Tibial nerve (tissue), 4 donors: ENCODE measurements at places on chromosomes 13 and 19. TPM values are rescaled to one million over a fixed set of nuclear protein-coding genes. Genes with fewer than 3 reads are reported as not detected.

DNA sequence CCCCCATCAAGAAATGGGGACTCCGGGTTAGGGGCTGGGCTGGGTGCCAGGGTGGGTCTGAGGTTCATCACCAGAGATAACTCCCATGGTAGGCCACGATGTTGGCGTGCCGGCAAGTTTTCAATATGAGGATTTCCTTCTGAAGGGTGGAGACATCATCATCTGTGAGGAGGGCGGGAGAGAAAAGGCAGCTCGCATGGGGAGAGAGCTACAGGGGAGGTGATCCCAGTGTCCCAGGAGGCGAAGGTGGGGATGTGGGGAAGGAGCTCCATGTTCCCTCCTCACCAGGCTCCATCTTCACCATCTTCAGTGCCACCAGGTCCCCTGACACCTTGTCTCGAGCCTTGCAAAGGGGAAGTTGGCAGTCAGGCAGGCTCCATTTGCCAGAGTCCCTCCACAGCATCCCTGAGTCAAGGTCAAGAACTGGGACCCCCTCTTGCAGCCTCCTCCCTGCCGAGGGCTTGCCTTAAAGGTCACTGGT lies 430 bp downstream of the MAP4K1 start:
- H3K4me3 ChIP-seq: no peak overlapping the region
- H3K27ac ChIP-seq: no peak overlapping the region
- no peaks in the 10 kb centered on the region for H3K27me3 ChIP-seq
- DNase-seq: no peak

- no peaks in the 10 kb centered on the region for H3K4me1 ChIP-seq
- no peaks in the 10 kb centered on the region for H3K36me3 ChIP-seq
These were observed 295.3 kb downstream of the MZT1 start for GRCh38 chr13:72431981-72432682.

DNA sequence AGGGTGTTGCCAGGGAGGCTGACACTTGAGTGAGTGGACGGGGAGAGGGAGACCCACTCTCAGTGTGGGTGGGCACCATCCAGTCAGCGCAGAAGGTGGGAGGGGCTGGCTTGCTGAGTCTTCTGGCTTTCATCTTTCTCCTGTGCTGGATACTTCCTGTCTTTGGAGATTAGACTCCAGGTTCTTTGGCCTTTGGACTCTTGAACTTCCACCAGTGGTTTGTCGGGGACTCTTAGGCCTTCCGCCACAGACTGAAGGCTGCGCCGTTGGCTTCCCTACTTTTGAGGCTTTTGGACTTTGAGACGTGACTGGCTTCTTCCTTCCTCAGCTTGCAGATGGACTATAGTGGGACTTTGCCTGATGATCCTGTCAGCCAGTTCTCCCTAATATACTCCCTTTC lies 4.3 kb upstream of the LENG8 start:
- DNase-seq: no peak
- no peak overlapping the region for H3K4me3 ChIP-seq
- no peak overlapping the region for H3K27ac ChIP-seq
- peaks cover 26% of the 10 kb centered on the region for H3K4me1 ChIP-seq
- H3K36me3 ChIP-seq: peaks cover 50% of the 10 kb centered on the region

DNA sequence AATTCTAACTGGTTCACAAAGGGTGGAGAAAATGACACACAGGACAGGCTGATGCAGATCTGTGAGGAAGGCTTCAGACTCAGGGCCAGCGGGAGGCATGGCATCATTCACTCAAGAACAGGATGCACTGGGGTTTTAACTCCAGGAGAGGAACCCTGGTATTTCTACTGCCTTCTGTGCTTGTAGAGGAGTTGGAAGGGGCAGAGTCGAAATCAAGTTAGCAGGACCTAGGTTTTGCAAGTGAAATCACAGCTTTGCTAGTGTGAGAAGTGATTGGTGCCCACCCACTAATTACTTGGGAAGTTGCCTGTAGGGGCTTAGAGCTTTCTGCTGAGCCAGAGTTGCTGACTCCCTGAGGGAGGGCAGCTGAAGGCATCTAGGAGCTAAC lies 92.7 kb downstream of the AKAP11 start:
- no peak overlapping the region for H3K4me3 ChIP-seq
- H3K27ac ChIP-seq: no peak overlapping the region
- no peaks in the 10 kb centered on the region for H3K27me3 ChIP-seq
- no peaks in the 10 kb centered on the region for H3K4me1 ChIP-seq
- DNase-seq: no peak

DNA sequence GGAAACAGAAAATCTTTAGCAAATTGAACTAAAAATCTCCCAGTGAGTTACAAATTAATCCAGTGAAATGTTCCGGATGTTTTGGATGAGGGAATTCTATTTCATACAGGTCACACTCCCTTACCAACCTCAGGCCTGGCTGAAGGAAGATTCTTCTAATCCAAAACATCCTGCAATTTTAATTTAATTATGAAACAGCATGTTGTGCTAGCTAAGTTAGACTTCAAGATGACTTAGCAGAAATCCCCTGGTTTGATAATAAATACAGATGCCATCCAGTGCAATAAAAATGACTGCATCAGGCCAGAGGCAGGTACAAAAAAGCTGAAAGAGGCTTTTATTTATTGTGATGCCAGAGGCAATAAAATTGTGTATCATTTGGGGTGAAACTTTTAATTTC lies 96.7 kb upstream of the CLDN10 start:
- no peaks in the 10 kb centered on the region for H3K27me3 ChIP-seq
- H3K4me1 ChIP-seq: no peaks in the 10 kb centered on the region
- no peak overlapping the region for H3K4me3 ChIP-seq
- H3K27ac ChIP-seq: no peak overlapping the region
- DNase-seq: no peak

DNA sequence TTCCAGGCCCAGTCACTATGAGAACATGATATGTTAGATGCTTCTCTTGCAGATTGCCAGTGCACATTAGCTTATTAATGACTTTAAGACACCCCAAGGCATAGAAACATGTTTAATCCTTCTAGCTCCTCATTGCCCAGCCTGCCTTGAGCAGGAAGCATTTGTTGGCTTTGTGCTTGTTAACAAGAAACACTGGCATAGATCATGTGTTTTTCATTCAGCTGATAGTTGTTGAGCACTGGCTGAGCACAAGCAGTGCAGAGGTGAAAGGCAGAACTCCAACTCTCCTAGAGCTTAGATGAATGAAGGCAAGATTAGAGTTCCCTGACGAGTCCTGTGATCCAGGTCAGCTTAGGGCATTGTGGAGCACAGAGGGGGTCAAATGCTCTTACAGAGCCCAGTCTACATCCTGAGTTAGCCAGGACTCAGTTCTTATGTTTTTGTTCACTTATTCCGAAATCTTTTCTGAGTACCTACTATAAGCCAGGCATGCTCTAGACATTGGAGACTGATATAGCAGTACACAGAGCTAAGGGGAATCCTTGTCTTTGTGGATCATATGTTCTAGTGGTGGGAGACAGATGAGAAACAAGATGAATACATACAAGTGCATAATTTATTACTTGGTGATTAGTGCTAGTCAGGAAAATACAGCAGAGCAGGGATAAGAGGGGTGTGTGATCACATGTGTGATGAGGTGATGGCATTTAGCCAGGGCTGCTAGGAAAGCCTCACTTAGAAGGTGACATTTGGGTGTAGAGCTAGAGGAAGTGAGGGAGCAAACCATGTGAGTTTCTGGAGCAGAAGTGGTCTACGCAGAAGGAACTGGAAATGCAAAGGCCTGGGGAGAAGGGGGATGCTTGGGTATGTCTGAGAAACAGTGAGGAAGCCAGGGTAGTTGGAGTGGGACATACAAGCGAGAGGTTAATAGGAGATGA lies 101.2 kb downstream of the WASF3 start:
- no peaks in the 10 kb centered on the region for H3K36me3 ChIP-seq
- H3K4me3 ChIP-seq: no peak overlapping the region
- DNase-seq: no peak

DNA sequence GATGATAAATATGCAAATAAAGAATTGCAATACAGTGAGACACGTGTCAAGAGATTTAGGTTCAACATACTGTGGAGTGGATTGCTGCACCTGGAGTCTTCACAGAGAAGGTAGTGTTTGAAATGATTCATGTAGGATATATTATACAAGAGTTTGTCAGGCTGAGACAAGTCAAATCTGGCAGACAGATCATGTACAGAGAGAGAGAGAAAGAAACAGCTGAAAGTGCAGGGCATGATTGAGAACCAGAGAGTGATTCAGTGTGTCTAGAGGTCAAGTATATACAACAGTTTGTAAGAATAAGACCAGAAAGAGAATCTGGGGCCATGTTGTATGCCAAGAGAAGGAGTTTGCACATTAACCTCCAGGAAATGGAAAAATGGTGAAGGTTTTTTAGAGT lies 2.1 kb upstream of the VWA8 start:
- H3K27ac ChIP-seq: no peak overlapping the region
- no peak overlapping the region for H3K4me3 ChIP-seq
- no peaks in the 10 kb centered on the region for H3K36me3 ChIP-seq
- H3K4me1 ChIP-seq: no peaks in the 10 kb centered on the region
- H3K27me3 ChIP-seq: no peaks in the 10 kb centered on the region
- no peak for DNase-seq

- DNase-seq: no peak
- H3K4me3 ChIP-seq: no peak overlapping the region
- no peaks in the 10 kb centered on the region for H3K27me3 ChIP-seq
- H3K4me1 ChIP-seq: no peaks in the 10 kb centered on the region
- no peak overlapping the region for H3K27ac ChIP-seq
- no peaks in the 10 kb centered on the region for H3K36me3 ChIP-seq
These were observed 25.3 kb downstream of the HTR2A start for GRCh38 chr13:46871557-46871956.

DNA sequence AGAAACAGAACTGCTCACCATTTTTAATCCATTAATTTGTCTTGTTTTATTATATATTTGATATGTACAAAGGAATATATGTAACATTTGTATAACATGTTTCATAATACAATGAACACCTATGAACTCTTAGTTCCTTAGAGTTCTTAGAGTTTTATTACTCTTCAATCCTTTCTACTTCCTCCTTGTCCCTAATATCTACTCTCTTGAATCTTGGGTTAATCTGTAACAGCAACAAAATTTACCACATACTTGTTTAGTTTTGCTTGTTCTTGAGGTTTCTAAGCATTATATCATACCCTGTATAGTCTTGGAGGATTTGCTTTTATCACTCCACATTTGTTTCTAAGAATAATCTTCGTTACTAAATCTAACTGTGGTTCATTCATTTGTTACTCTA lies 151.4 kb downstream of the PDS5B start:
- H3K36me3 ChIP-seq: no peaks in the 10 kb centered on the region
- H3K4me1 ChIP-seq: no peaks in the 10 kb centered on the region
- DNase-seq: no peak
- H3K27ac ChIP-seq: peak overlapping the region; percentile 65

DNA sequence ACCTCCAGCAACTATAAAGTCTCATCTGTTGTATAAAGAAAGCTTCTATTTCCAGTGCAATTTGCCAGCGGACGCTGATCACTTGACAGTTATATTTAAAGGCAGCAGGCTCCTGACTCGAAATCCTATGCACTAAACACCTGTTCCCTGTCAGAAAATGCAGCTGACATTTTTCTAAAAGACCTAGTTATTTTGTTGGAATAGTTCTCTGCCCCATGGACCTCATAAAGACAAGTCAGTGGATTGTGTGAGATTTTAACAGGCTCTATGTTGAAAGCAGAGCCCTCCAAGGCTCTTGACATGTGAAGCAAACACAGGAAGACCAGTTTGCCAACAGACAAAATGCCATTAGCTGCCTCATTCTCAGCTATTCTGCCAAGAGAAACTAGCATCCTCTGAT lies 304.7 kb upstream of the KLF12 start:
- no peaks in the 10 kb centered on the region for H3K36me3 ChIP-seq
- no peak for DNase-seq
- H3K4me1 ChIP-seq: peaks cover 3% of the 10 kb centered on the region
- no peak overlapping the region for H3K27ac ChIP-seq
- no peak overlapping the region for H3K4me3 ChIP-seq
- no peaks in the 10 kb centered on the region for H3K27me3 ChIP-seq

DNA sequence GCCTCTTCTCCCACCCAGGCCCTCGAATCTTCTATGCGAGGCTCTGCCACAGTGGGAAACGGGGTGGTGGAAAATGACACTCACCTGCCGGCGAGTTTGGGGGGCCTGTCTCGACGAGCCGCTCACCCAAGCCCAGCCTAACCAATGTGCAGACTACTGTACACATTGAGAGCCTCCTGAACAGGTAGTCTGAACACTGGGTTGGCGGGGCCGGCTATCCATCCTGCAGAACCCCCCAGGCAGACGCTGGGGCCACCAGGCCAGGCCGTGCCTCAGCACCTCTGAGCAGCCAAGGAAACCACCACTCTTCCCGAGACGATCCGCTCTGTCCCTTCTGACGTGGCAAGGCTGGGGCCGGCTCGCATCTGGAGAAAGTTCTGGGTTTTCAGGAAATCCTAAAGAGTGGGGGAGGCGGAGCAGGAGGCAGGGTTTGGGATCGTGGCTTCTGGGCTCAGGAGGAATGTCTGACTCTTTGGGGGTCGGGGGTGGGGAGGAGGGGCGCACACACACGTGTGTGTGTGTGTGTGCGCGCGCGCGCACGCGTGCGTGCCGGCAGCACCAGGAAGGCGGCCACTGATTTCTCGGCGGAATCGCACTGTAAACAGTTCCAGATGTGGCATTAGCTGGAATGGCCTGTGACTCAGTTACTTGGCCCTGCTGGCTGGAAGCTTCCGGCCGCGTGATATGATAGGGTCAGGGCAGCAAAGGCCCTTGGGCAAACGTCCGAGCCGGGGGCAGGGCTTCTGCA lies 18.5 kb downstream of the TMED1 start:
- H3K27me3 ChIP-seq: no peaks in the 10 kb centered on the region
- H3K4me3 ChIP-seq: peak overlapping the region; percentile 16
- DNase-seq: peak; percentile 73
- H3K36me3 ChIP-seq: no peaks in the 10 kb centered on the region

- no peak overlapping the region for H3K4me3 ChIP-seq
- peak; percentile 24 for DNase-seq
- no peaks in the 10 kb centered on the region for H3K36me3 ChIP-seq
- peak overlapping the region; percentile 78 for H3K27ac ChIP-seq
- H3K4me1 ChIP-seq: no peaks in the 10 kb centered on the region
These were observed 53.6 kb downstream of the ZAR1L start for GRCh38 chr13:32261567-32261966.

DNA sequence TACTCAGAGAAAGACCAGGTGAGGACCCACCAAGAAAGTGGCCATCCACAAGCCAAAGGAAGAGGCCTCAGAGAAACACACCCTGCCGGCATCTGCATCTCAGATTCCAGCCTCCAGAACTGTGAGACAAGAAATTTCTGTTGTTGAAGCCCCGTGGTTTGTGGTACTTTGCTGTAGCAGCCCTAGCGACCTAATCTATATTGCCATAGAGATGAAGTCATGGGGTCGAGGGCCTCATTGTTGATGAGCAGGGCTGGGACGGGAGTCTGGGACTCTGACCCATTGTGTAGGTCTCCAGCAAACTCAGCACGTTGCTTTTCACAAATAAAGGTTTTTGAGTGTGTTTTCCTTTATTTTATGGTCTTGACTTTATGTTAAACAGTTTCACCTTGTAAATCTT lies 174.9 kb downstream of the TNFSF13B start:
- H3K4me3 ChIP-seq: no peak overlapping the region
- H3K4me1 ChIP-seq: no peaks in the 10 kb centered on the region
- no peaks in the 10 kb centered on the region for H3K27me3 ChIP-seq
- H3K27ac ChIP-seq: no peak overlapping the region
- no peak for DNase-seq

CPT1C gene
- total RNA-seq: 3.3 TPM

SOX21 gene
- total RNA-seq: not detected

CFD gene
- total RNA-seq: 1,813 TPM

PCSK4 gene
- 2.7 TPM for total RNA-seq

NAPA gene
- total RNA-seq: 130 TPM

MBD3L3 gene
- not detected for total RNA-seq

GARIN5A gene
- not detected for total RNA-seq

SHISA7 gene
- 4.1 TPM for total RNA-seq

ZNF565 gene
- 4.8 TPM for total RNA-seq

VSIG10L gene
- 2.4 TPM for total RNA-seq

RHPN2 gene
- 9.6 TPM for total RNA-seq

SYNE4 gene
- 0.21 TPM for total RNA-seq
